ENCODE measurements at places on chromosomes 3 and 15.

DNA sequence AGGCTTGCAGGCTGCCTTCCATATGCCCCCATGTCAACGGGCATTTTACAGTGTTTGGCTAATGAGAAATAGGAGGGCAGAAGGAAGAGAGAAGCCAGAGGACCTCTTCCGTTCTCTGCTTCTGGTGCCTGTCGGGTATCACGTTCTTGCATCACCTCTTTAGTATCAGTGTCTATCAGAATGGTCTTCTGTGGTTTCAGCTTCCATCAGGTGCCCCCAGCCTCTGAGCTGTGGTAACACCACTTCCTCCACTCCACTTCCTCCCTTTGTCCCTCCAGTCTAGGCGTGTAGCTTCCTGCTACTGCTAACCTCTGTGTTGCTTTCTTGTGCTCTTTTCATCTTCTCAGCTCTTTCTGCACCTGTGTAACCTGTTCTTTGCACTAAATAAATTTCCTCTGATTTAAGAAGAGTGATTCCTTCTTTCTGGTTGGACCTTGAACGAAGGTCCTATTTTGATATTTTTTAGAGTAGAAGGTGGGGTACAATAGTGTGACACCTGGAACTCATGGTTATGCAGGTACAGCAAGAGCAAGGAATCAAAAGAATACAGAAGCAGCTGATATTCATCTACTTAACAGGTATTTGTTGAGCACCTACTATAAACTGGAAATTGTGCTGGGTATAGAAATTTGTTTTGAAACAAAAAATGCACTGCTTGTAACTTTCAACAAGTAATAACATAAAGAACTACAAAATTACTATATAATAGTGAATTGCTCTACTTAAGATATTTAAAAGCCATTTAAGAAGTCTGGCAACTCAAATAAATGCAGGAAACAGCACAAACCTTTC is 27.4 kb upstream of the FOXB1 start:
- DNase-seq = no peak

DNA sequence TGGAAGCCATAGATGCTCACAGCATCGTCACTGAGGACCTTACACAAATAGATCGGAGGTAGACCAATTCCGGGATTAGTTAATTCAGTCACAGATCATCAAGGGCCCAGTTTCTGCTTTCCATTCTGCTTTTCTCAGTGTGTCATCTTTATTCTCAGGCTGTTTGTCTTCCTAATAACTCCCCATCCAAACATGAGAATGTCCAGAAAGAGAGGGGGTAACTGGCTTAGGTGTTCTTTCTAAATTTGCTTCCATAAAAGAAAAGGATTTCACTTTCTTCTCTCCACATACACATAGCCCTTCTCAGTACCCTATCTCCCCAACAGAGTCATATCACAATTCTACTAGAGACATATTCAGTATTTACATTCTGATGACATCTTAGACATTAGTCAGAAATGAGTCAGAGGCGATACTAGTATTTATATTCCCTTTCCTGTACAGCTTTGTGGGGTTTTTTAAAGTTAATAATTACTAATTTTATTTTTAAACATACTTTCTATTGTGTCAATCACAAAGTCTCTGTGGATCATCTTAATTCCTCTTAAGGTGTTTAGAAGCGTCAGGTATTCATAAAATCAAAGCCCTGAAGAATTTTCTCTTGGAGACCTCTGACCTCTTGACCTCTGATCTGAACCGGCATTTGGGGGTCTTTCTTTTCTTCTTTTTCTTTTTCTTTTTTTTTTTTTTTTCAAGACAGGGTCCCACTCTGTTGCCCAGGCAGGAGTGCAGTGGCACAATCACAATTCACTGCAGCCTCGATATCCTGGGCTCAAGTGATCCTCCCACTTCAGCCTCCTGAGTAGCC is 24.3 kb upstream of the IL12A start:
- peak; percentile 33 for DNase-seq

DNA sequence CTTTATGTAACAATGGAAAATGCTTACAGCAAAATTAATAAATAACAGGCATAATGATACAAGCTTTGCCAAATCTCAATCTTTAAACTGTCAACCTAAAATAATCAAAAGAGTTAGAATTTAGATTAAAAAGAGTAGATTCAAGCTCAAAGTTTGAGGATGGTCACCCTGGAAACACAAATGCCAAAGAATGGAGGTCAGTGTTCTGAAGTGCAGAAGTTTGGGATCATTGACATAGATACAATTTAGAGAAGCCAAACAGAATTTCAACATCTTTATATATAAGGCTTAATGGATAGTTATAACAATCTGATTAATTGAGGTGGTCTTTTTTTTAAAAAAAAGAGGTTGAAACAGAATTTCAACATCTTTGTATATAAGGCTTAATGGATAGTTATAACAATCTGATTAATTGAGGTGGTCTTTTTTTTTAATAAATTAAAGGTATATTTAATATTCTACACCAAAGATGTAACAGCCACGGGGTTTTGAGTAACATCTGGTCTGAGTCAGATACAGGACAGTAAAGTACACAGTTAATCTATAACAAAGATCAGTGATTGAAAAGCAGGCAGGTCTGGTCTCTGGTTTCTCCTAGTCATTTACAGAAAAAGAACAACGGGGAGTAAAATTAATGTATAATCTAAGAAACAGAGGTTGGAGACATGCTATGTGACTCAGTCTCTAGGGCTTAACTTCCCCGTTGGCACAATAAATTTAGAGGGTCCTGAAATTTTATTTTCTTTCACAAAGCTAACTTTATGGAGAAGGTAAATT is 490.7 kb downstream of the GBE1 start:
- no peak for DNase-seq

- DNase-seq = no peak
These were observed 15.8 kb upstream of the SST start for GRCh38 chr3:187685948-187686347.

DNA sequence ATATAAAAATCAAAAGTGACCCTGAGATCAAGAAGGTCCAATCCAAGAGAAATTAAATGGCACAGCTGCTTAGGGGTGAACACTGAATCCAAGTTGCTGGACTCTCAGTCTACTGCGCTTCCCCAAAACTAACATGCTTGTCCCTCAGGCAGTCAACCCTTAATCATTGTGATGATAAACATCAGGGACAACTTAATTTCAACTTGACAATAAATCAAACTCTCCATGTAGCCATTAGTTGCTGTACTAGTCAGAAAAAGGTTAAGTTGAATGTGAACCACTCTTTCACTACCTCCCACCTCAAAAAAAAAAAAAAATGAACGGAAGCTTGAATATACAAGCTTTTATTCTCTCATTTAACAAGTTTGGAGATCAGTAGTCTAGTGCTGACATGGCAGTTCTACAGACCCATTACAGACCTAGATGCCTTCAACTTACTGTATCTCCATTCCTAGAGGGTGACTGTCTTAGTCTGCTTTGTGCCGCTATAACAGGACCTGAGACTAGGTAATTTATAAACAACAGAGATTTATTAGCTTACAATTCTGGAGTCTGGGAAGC is 185.7 kb downstream of the FHIT start:
- no peak for DNase-seq

DNA sequence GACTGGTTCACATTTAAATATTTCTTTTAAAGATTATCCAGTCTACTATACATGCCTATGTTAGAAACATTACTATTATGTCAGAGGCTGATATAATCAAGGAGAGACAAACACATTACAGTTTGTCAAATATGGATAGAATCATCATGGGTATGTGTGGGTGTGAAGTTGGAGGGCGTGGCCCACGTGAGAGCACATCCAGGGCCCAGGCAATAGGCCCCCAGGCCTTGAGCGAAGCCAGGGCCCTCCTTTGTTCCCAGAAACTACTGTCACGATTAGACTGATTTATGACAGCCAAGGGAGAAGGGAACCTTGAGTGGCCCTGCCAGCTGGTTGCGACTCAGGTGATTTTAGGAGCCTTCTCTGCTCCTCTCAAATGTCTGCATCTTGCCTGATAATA is 26.9 kb upstream of the LDHAL6B start:
- DNase-seq = no peak

GRCh38 chr15:37044915-37045648 is 55.3 kb downstream of the MEIS2 start:
- DNase-seq = no peak

- no peak for DNase-seq
These were observed 7.9 kb upstream of the LEKR1 start for GRCh38 chr3:156818273-156818651.

GRCh38 chr3:129034642-129035041 is 25.9 kb upstream of the GP9 start:
- DNase-seq = no peak

DNA sequence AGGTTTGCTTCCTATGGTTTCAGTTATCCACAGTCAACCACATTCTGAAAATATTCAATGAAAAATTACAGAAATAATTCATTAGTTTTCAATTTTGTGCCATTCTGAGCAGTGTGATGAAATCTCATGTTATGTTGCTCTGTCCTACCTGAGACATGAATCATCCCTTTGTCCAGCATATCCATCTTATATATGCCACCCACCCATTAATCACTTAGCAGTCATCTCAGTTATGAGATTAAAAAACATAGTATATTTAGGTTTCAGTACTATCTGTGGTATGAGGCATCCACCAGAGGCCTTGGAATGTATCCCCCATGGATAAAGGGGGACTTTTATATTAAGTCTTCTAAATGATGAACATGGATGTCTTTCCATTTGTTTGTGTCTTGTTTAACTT is 64.7 kb upstream of the PROK2 start:
- no peak for DNase-seq

GRCh38 chr3:196513697-196514349 is 1.3 kb downstream of the SMCO1 start:
- no peak for DNase-seq

GRCh38 chr3:140315955-140316354 is 361.9 kb upstream of the TRIM42 start:
- no peak for DNase-seq

GRCh38 chr15:31197497-31198414 is 96.2 kb upstream of the TRPM1 start:
- no peak for DNase-seq

- DNase-seq = no peak
These were observed 550.6 kb upstream of the NECTIN3 start for GRCh38 chr3:110521019-110521418.

- no peak for DNase-seq
These were observed 206.9 kb downstream of the ZNF385D start for GRCh38 chr3:21544076-21544462.

- no peak for DNase-seq
These were observed 30.7 kb upstream of the SIAH2 start for GRCh38 chr3:150793641-150794040.

DNA sequence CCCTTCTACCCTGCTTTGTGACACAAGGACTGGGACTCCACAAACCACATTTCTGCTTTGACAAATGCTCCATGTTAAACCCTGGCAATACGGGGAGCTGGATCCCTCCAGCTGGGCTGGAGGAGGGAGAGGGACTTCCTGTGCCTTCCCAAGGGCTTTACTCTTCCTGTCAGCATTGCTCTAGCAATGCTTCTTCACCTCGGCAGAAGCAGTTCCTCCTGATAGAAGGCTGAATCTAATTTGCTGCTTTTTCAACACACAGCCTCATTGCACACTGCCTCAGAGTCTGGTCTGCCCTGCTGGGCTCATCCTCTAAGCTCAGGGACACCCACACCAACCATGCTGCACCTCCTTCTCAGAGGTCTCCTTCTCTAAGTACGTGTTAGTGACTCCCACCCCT is 142.8 kb upstream of the SMAD3 start:
- no peak for DNase-seq

DNA sequence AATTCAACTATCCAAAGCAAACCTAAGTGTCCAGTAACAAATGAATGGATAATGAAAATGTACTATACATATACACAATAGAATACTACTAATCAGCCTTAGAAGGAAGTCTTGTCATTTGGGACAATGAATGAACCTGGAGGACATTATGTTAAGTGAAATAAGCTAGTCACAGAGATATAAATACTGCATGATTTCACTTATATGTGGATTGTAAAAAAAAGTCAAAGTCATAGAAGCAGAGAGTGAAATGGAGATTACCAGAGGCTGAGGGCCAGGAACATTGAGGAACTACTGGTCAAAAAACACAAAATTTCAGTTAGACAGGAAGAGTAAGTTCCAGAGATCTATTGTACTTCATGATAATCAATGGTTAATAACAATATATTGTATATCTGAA is 33.6 kb downstream of the MYO5A start:
- no peak for DNase-seq

GRCh38 chr3:134486577-134487041 is 752 bp downstream of the CEP63 start:
- DNase-seq = no peak

- DNase-seq = no peak
These were observed 30.2 kb downstream of the CLDN1 start for GRCh38 chr3:190291994-190292584.

- no peak for DNase-seq
These were observed 6.0 kb downstream of the DIPK2A start for GRCh38 chr3:143977341-143978262.

DNA sequence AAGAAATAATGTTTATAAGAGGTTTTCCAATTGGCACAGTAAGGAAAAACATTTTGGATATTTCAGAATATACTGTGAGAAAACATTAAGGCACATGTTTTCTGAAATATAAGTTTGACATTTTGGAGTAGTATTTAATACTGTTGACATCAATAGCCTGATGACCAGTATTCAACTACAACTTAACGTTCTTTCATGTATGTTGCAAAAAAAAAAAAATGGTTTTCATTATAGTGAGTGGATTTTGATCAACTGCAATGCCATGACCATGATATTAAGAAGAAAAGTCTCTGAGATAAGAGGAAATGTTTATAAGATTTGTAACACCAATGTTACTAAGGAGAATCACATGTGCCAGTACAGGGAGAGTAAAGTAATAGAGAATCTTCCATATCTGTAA is 252.8 kb upstream of the RORA start:
- no peak for DNase-seq

- DNase-seq = no peak
These were observed 500.3 kb upstream of the LMCD1 start for GRCh38 chr3:8001307-8001706.

DNA sequence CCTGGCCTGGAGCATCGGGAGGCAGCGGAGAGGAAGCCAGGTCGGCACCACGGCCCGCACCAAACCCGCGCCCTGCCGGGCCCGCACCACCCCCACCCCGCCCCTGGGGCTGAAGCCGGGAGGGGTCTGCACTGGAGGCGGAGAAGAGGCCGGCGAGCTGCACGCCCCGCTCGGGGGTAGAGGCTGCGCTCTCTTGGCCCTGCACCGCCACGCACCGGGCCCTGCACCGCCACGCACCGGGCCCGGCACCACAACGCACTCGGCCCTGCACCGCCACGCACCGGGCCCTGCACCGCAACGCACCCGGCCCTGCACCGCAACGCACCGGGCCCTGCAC is 41.4 kb downstream of the MUC20 start:
- DNase-seq = no peak

Measured in GM12892 (cell line).